Globus pallidus (tissue), 1 donor: ENCODE measurements at places on chromosomes 5 and 9.
A peak's percentile ranks its signal among the peaks of the same experiment; 100 is the strongest.

GRCh38 chr5:54669285-54669684 is 151.7 kb downstream of the SNX18 start:
- DNase-seq = no peak

DNA sequence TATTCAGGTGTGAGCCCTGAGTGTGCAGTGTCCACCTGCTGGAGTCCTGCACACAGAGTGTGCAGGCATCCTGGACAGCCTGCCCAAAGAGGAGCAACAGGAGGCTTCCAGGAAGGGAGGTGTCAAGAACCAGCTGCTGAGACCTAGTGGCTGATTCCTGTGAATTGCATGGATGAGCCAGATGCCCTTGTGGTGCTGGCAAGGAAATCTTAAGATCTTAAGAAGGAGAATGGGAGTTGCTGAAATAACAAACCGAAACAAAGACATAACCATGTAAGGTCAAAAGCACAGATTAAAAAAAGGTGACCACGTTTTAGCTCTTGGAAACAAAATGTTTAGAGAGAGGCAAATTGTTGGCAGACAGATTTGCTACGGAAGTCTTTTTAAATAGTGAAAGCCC is 29.3 kb upstream of the RPS23 start:
- no peak for DNase-seq

- DNase-seq = no peak
These were observed 10.2 kb upstream of the GLT6D1 start for GRCh38 chr9:135649508-135649907.

DNA sequence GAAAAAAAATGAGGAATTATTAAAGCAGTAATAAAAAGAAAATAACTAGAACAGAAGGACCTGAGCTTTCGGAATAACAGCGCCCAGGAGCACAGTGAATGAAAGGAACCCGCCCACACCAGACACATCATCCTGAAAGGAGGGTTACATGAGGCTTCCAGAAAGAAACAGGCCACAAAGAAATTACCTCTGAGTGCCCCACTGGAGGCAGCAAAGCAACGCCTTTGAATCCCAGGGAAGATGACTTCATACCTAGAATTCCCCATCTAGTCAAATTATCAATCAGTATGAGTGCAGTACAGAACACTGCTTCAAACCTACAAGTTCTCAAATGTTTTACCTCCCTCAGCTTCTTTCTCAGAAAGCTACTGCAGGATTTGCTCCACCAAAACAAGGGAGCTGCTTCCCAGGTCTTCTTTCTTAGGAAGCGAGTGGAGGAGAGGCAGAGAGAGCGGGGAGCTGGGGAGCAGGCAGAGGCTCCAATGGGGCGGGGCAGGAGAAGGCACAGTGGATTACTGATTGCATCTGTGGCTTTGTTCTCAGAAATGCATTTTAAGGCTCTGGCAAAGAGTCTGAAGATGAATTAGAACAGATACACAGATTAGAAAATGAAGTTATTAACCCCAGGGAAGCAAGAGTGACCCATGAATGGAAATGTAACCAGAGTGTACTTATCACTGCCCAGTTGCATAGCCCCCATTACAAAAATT is 87.1 kb downstream of the SEMA4D start:
- no peak for DNase-seq

GRCh38 chr5:124457101-124457500 is 289.3 kb downstream of the ZNF608 start:
- DNase-seq = no peak

- no peak for DNase-seq
These were observed 133.7 kb downstream of the PRELID2 start for GRCh38 chr5:145701404-145701803.

GRCh38 chr9:76634356-76635054 is 129.7 kb upstream of the PCA3 start:
- no peak for DNase-seq

DNA sequence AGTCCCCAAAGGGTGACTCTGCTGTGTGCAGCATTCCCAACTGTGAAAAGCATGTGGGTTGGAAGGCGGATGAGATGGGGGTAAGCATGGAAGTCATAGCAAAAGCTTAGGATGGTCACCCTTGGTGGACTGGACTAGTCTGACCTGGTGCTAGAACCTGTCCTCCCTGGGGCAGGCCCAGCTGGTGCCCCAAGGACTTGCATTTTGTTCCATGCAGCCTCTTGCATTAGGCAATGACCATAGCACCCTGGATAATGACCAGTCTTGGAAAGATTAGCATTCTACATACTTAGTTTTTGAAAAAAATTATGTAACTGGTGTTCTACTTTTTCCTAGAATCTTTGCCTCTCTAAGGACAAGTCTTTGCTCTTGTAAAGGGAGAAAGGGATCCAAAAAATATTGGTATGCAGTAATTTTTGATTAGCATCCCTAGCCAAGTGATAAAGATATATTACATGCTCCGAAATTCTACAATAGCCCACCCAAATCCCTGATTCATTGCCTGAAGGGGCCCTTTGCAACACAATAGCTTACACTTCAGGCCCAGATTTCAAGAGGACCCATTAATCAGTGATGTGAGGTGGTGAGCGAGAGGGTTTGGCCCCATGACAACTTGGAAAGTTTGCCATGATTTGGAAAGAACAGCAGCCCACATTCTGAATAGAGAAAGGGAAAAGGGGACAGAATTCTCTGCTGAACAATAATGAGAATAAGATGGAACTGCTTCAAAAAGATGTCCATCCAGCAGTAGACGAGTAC is 93.3 kb upstream of the CD180 start:
- no peak for DNase-seq

- DNase-seq = no peak
These were observed 60.7 kb downstream of the LHFPL2 start for GRCh38 chr5:78587775-78588291.

GRCh38 chr9:37963936-37964739 is 60.2 kb upstream of the SLC25A51 start:
- DNase-seq = peak; percentile 95

- no peak for DNase-seq
These were observed 339.9 kb downstream of the ACTL7B start for GRCh38 chr9:108515856-108516255.

DNA sequence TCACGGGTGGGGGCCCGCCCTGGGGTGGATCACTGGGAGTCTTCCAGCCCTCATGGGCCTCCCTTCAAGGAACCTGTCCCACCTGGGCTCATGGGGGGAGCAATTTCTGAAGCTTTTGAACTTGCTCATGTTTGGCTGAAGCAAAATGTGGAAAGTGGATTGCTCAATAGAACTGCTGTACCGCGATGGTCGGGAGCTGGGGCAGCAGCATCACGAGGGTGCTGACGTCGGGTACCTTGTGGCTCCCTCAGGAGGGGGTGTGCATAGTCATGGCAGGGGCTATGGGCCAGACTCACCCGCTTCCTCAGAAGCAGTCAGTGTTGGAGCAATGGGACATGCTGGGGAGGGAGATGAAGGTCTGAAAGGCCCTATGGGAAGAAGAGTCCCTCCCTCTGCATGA is 57.9 kb downstream of the PRRT1B start:
- DNase-seq = no peak

- DNase-seq = no peak
These were observed 8.6 kb downstream of the G3BP1 start for GRCh38 chr5:151780348-151780747.

DNA sequence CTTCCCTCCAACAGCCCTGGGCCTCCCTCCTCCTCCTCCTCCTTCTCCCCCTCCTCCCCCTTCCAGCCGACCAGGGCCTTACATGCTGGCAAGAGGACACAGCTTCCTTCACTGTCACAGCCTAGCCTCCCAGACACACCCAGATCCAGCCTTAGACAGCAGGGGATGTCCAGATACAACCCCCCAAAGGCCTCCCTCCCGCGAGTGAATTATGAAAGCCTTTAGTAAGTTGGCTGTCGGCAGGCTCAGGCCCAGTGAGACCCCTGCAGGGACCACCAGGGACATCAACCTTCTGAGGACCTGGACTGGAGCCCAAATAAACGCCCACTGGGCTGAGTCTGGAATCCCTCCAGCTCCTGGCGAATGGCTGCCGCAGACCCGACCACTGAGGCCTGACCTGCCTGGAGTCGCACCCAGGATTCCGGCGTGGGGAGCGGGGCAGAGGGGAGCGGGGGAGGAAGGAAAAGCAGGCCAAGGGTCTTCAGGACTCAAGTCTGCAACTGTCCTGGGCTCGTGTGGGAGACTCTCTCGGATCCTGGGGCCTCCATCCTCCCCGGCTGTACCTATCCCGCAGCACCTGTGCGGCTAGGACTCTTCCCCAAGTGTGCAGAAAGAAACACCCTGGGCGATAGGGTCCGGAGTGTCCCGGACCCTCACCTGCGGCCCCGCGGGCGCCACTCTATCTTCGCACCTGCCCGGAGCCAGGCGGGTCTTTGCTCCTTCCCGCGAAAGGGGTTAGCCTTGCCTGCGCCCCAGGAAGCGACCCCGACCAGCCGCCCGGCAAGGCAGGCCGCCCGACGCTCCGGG is 705 bp downstream of the SEPTIN8 start:
- peak; percentile 86 for DNase-seq

DNA sequence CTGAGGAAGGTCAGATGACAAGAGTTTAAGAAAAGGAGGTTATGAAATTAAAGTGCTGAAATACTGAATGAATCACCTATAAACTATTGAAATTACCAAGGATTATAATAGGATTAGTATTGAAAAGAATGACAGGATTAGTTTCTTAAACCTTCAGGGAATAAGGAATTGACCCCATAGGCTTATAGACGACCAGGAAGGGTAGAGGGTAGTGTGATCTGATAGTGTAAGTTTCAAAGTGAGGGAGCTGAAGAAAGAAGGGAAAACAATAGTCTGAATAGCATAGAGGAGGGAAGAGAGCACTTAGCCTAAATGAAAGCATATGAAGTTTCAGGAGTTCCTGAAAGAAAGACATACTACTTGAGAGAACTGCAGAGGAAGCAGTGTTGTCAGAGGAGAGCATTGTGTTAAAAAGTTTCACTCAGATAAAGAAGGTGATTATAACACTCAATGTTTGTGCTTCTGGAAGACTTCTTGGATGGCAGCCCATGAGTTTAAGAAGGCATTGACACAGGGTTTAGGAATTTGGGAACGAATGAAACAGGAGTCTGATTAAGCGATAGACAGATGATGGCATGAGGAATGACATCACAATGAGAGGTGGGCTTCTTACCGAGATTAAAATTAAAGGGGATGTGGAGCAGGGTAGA is 557.9 kb upstream of the GRAMD2B start:
- no peak for DNase-seq

DNA sequence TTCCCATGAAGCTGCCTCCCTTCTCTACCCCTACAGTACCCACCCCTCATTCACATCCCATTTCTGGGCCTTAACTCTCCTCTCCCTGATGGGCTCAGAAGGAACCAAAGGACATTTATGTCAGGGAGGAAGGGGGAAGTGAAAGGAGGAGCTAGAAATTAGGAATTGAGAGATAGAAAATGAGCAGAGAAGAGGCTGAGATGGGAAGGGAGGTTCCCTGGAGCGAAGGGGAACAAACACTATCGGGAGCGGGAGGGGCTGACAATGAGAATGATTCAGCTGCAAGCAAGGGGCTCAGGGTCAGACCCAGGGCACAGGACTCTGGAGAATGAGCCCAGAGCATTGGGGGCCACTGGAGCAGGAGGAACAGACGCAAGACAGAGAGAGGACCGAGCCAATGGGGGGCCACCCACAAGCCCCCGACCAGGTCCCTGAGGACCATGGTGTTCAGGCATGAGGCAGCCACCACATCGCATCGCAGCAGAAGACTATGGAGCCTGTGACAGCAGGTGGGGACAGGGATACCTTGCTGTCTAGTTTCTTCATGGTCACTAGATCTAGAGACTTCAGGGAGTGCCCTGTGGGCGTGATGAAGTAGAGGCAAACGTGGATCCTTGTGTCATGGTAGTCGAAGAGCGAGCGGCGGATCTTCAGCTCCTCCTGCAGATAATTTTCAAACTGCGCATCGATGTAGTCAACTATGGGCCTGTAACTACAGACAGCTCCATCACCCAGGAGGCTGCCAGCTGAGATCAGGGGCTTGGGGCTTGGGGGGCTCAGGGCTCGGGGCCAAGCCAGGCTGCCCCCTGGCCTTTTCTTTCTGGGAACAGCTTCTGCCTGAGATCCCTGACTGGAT is 13.6 kb downstream of the SEPTIN8 start:
- no peak for DNase-seq

GRCh38 chr9:35051069-35051967 is 21.1 kb downstream of the VCP start:
- no peak for DNase-seq

- DNase-seq = no peak
These were observed 41.3 kb downstream of the VPS13A start for GRCh38 chr9:77218612-77219011.

GRCh38 chr5:179852993-179853547 is 5.5 kb downstream of the MRNIP start:
- no peak for DNase-seq

GRCh38 chr5:113118298-113118697 is 141.7 kb downstream of the DCP2 start:
- DNase-seq = no peak

- DNase-seq = no peak
These were observed 458.6 kb upstream of the PAPPA start for GRCh38 chr9:115694991-115695390.

DNA sequence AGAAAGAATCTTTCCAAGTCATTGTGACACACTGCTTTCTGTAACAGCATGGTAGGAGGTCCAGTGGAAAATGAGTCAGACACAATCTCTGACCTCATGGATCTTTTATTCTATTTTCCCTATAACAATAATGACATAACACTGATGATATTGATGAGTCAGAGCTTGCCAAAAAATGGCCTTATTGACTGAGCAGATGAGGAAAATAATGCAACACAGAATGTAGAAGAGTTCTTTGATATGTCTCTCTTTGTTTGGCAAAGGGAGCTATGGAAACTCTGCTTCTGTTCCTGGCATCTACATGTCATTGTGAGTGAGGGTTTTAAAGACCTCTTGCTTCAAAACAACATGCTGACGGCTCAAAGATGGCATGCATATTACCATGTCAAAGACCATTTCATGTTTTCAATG is 443.1 kb upstream of the ZNF608 start:
- DNase-seq = no peak

GRCh38 chr5:169065400-169065799 is 235.5 kb downstream of the SLIT3 start:
- no peak for DNase-seq
